ENCODE measurements at places on chromosomes 7 and 10. TPM values are rescaled to one million over a fixed set of nuclear protein-coding genes. Genes with fewer than 3 reads are reported as not detected.
A peak's percentile ranks its signal among the peaks of the same experiment; 100 is the strongest.

The CREB5 gene
- 12.9 TPM for total RNA-seq

DNA sequence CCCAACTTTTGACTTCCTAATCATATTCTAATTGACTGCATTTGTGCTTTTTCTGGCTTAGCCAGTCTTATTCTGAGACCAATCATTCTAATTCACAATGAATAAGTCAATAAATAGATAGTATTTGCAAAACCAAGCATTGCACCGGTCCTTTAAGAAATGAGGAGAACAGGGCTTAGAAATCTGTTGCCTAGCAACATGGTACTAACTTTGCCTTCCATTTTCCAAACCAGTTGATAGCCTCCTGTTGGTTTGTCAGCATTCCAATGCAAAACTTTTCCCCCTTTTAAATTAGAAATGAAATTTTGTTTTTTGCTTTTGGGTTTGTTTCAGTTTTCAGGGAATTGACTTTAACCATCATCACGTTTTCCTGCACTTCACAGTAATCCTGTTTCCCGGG is 603.5 kb upstream of the NRP1 start:
- DNase-seq, result no peak

GRCh38 chr10:124315591-124316270 is 103.0 kb downstream of the OAT start:
- no peak for DNase-seq

GRCh38 chr10:43166880-43167497 is 28.7 kb downstream of the CSGALNACT2 start:
- DNase-seq, result peak; percentile 21

DNA sequence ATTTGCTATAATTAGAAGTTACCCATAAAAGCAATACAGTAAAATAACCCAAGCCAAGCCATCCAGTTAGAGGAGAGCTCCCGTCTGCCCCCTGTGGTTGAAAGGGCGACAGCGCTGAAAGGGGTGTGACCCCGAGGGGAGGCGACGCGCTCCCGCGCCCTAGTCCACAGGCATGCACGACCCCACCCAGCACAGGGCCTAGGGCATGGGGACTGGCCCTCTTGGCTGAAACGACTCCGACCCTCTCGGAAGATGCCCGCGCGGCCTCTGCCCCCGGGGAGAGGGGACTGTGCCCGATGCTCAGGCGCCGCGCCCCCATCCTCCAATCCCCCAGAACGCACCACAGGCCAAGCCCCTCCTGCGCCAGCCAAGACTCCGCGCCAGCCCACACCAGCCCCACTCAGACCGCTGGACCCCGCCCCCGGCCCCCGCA is 64.0 kb downstream of the CSGALNACT2 start:
- peak; percentile 51 for DNase-seq

GRCh38 chr7:134293002-134293740 is 23.6 kb downstream of the SLC35B4 start:
- no peak for DNase-seq

DNA sequence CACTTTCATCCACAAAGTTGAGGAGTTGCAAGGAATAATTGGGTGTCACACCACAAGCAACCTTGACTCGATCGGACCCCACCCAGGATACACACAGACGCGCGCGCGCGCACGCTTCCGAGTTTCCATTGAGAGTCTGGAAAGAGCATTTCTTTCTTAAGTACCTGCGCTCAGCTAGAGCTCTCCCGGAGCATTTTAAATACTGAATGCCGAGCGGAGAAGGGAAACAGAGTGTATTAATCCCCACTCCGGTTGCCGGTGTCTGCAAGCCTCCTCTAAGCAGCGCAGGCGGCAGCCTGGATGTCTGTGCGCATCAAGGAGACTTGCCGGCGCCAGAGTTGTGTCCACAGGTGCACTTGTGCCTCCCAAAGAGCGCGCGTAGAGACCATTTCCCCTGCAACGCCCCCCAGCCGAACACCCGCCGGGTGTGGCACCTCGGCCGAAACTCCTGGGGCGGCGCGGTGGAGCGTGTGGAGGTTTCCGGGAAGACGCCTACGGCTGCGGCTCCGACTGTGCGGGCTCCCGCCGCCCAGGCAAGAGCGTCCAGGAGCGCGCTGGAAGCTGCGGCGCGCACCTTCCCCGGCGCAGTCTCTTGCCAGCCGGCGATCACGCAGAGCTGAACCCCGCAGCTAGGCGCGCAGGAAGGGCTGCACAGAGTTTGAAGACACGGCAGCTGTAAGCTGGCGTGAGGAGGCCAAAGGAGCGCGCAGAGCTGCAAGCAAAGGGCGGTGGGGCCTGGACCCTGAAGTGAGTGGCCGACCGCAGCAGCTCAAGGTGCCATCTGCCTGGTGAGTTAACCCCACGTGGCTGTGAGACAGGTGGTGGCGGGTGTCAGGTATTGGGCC is 1.1 kb upstream of the FEZF1 start:
- DNase-seq, result peak; percentile 44

DNA sequence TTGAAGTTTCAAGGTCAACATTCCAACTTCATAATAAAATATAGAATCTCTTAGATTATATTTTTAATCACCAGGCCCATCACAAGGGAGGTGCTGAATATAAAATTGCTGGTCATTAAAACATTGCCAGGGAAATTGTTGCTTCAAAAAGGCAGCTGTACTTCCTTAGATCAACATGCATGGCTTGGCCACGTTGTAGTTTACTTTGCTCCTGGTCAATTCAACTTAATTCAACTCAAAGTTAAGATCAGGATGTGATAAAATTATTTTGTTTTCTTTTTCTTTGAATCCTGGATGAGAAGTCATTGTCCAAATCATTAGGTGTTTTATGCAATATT is 317.4 kb downstream of the PAXIP1 start:
- no peak for DNase-seq

The ABCC2 gene
- total RNA-seq, result 1.2 TPM

The SLC26A5 gene
- not detected for total RNA-seq

- peak; percentile 14 for DNase-seq
Observed at GRCh38 chr7:115356139-115356746, 434.3 kb downstream of the MDFIC start.

The MYOZ1 gene
- total RNA-seq, result not detected

DNA sequence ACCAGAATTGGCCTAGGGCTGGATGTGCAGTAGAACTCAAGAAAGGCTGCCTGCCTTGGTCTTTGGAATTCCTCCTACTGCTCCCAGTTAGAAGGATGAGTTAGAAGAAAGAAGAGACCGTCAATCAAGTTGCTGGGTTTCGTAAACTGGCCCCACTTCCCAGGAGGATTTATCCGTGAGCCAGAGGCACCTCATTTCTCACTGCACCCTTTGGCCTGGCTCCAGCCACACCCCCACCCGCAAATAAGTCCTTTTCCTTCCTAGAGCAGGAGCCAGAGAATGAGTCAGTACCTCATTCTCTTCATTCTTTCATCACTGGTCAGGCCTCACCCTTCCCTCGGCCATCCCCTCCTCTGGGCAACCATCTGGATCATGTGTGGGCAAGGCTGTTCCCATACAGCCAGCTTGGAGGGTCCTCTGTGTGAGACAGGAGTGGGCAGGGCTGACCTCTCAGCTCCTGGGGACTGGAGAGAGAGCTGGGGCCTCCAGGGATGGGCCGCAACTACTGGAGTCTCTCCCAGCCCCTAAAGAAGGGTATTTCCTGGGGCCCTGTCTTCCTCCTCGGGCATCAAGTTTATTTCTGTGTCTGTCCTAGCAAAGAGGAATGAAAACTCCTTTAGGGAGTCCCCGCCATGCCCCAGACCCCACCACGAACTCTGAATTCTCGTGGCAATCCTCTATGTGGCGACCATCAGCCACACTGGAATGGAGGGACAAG is 87.2 kb upstream of the DUSP5 start:
- DNase-seq, result peak; percentile 88

The MMRN2 gene
- 0.83 TPM for total RNA-seq

DNA sequence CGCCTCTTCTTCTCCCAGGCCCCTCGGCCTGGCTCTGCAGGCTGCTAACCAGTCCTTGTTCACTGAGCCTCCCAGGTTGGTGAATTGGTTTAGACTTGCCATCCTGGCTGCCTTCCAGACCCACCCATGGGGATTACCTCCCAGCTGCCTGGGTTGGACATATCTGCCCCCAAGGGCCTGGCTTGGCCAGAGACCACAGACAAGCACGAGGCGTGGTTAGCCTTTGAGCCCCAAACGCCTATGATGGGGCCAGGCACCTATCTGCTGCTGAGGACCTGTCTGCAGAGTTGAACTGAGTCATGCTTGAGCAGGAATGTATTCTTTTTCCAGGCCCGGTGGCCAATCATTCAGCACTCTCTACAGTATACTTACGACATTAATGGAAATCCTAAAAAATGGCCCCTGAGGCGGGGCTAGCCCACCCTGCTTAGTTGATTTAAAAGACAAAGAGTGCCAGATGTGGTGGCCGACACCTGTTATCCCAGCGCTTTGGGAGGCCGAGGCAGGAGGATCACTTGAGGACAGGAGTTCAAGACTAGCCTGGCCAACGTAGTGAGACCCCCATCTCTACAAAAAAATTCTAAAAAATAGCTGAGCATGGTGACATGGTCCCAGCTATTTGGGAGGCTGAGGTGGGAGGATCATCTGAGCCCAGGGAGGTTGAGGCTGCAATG is 361.5 kb downstream of the FRMD4A start:
- no peak for DNase-seq

The NKX1-2 gene
- total RNA-seq, result not detected

GRCh38 chr10:33612551-33612950 is 278.1 kb upstream of the NRP1 start:
- no peak for DNase-seq

DNA sequence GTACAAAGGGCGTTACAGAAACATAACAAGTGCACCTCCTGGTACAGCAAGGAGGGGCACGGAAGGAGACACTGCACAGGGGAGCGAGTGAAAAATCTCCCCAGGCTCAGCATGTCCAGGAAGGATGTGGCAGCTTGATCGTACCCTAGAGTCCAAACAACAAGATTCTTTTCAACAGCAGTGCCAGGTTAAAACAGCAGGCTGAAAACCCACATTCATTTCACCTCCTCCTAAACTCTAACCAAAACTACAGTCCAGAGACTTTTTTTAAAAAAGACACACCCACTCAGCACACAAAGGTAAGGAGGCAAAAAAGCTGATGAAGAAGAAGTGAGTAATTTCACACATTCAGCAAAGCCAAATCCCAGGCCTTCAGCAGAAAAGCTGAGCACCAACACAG is 138.8 kb downstream of the SFMBT2 start:
- no peak for DNase-seq

All from Calu3 (cell line).